ENCODE measurements at places on chromosomes 5 and 9. TPM values are rescaled to one million over a fixed set of nuclear protein-coding genes. Genes with fewer than 3 reads are reported as not detected.

Gene PCDHA1
- not detected for total RNA-seq

DNA sequence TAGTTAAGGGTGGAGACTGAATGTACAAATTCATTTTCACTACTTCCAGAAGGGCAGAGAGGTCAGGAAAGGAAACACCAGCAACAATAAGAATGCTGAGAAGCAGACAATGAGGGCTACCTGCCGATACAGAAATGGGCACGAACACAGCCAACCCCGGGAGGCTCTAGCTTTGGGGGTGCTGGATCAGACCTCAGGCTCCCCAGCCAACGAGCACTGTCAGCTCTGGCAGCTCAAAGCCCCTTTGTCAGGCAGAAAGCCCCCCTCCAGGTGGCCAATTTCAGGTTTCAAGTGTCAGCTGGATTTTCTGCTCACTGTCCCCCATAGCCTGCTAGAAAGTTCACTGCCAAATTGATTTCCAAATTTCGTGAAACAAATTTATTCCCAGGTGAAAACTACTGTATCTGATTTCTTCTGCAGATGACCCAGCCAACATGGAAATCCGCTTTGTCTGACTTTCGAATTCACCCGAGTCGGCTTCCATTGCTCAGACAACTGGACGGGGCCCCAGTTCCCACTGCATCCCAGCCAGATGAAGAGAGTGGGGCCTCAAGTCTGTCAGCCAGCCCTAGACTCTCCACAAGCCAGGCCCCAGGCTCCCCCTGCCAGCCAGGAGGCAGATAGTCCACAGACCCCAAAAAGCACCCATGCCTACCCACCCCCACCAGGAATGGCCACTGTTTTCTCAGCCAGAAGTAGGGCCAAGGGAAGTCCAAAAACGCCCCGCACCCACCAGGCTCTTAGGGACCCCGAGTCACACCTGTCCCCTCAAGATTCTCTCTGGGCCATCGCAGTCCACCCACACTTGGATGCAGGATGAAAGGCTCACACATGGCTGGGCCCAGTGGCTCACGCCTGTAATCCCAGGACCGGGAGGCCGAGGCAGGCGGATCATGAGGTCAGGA, 96.5 kb upstream of the PHYKPL start:
- no peak overlapping the region for H3K27ac ChIP-seq
- H3K27me3 ChIP-seq, result no peaks in the 10 kb centered on the region
- no peak for DNase-seq
- H3K36me3 ChIP-seq, result no peaks in the 10 kb centered on the region
- no peak overlapping the region for H3K4me3 ChIP-seq

GRCh38 chr9:77221431-77221830, 44.1 kb downstream of the VPS13A start:
- H3K4me1 ChIP-seq, result no peaks in the 10 kb centered on the region
- no peak for DNase-seq
- no peak overlapping the region for H3K27ac ChIP-seq

DNA sequence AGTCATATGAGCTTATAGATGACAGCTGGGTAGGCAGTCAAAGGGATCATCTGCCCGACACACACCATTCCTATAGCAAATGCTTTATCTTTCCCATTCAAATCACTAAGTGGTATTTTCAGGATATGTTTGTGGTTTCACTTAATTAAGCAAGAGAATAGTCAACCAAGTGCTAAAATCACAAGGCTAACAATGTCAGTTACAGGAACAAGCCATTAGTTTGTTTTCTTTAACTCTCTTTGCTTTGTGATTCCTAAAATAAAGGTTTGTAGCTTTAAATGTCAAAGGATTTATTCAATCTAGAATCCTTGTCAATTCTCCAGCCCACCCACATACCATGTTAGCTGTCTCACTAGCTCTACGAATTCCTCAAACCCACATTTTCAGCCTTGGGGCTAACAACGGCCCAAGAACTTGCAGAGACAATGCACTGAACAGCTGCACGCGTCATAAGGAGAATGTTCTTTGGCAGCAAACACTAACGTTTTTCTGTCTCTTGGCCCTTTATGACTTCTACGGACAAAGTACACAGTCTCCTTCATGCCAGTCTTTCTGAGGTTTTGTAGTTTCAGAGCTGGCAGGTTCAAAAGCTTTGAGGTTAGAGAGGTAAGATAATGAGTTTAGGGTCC, 56.6 kb downstream of the ELAVL2 start:
- no peak for DNase-seq
- no peaks in the 10 kb centered on the region for H3K27me3 ChIP-seq
- no peaks in the 10 kb centered on the region for H3K36me3 ChIP-seq
- no peak overlapping the region for H3K4me3 ChIP-seq
- no peak overlapping the region for H3K27ac ChIP-seq

DNA sequence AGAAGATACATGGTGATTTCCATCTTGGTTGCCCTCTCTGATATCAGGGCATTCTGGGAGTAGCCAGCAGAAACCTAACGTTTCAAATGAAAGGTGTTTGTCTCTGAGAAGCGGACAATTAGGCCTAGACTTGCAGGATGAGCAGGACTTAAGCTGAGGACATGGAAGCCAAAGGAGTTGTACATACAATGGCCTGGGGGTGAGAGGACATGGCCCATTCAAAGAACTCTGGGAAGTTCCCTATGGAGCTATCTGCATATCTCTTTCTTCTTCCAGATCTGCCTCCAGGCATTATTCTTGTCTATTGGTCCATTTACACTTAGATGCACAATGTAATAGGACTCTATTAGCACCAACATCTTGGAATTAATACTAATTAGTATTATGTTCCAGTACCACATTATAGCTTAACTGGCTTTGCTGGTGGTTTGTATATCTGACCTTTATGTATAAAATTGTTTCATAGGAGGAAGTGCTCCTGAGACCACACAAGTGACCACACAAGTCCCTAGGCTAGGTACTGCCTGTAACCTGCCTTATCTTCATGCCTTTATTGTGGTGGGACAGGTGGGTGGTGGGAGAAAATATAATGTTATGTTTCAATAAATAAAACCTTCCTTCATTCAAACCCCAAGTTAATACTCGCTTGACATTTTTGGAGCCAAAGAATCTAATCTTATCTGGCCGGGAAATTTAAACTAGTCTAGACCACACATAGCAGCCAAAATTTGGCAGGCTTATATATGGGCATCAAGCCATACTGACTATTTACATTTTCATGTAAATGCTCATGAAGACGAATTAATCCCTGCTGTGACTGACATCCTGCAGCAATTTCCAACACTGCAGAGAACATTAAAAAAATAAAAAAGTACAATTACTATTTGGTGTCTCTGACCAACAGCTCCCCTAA, 52.1 kb upstream of the EQTN start:
- no peaks in the 10 kb centered on the region for H3K27me3 ChIP-seq
- DNase-seq, result no peak
- no peaks in the 10 kb centered on the region for H3K36me3 ChIP-seq

DNA sequence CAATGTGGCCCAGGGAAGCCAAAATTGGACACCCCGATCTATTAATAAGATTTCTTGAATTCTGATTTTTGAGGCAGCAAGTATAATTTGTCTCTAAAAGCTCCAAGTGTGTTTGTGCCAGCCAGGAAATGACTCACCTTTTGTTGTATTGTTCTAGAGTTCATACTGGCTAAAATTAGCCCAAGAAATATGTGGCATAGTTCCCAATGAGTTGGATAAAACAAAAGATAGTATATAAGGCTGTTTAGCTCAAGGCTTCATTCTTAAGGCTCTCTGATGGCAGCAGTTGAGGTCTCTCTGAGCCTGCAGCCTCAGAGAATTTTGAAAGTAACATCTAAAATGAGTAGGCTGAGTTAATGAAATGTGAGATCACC, 21.6 kb downstream of the HMGXB3 start:
- no peak for DNase-seq
- peaks cover 4% of the 10 kb centered on the region for H3K36me3 ChIP-seq
- no peak overlapping the region for H3K4me3 ChIP-seq
- peak overlapping the region; percentile 48 for H3K27ac ChIP-seq
